ENCODE measurements at places on chromosomes 1 and 21.

- no peak for DNase-seq
Observed at GRCh38 chr1:166272155-166272554, 105.4 kb upstream of the FAM78B start.

GRCh38 chr1:209617755-209618154, 34.2 kb downstream of the CAMK1G start:
- DNase-seq, result no peak

DNA sequence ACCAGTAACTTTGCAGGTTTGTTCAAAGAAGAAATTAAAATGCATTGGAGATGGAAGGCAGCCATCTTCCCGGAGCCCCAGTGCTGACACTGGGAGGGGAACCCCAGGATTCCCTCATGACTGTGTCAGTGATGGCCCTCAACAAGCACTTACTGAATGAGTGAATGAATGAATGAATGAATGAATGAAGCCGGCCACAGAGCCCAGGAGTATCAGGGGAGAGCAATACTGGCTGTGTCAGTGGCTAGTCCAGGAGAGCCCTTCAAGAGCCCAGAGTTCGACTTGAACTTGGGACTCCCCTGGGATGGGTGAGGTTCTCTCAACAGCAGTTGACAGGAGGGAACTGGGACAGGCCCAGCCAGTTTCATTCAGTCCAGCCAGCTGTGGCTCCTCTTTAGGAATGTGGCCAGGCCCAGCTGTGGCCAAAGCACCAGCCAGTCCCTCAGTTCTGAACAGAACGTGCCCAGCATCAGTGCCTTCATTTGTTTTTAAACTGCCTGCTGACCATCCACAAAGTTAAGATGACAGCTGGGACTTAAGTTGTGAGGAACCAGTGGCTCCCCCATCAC, 9.2 kb upstream of the ERG start:
- no peak for DNase-seq

GRCh38 chr1:167173516-167174184, 47.0 kb upstream of the POU2F1 start:
- DNase-seq, result no peak

GRCh38 chr1:180229483-180230415, at the start of gene LHX4:
Gene LHX4 (plus strand): TSS chr1:180230264. CDS start chr1:180230530, 266 bp downstream.
- no peak for DNase-seq

DNA sequence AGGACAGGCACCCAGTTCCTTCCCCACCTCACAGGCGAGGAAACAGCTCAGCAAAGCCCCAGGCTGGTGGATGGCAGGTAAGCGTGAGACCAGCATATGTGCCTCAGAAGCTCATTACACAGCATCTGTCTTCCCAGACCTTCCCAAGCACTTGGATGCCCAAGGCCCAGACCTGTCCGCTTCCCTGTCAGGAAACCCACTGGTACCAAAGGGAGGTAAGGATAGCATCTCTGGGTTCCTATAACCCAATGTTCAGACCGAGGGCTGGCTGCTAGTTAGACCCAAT, 3.3 kb downstream of the POFUT2 start:
- DNase-seq, result no peak

- DNase-seq, result no peak
Observed at GRCh38 chr1:115341948-115342347, 3.9 kb upstream of the NGF start.

DNA sequence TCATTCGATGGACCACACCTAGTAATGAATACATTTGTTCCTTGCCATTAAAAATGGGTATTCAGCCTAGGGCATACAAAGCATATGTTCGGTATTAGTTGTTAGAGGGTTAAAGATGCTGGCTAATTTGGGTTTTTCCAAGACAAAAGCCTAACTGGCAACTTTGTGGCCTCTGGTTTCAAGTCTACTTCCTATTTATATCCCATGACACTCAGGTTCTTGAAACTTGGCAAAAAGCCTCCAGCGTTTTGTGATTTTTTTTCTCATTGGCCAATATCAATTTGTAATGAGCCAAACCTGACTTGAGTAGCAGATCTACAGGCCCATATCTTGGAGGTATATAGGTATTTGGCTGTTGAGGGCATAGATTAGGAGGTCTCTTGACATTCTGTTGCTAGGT, 75.3 kb downstream of the C1orf21 start:
- DNase-seq, result no peak

DNA sequence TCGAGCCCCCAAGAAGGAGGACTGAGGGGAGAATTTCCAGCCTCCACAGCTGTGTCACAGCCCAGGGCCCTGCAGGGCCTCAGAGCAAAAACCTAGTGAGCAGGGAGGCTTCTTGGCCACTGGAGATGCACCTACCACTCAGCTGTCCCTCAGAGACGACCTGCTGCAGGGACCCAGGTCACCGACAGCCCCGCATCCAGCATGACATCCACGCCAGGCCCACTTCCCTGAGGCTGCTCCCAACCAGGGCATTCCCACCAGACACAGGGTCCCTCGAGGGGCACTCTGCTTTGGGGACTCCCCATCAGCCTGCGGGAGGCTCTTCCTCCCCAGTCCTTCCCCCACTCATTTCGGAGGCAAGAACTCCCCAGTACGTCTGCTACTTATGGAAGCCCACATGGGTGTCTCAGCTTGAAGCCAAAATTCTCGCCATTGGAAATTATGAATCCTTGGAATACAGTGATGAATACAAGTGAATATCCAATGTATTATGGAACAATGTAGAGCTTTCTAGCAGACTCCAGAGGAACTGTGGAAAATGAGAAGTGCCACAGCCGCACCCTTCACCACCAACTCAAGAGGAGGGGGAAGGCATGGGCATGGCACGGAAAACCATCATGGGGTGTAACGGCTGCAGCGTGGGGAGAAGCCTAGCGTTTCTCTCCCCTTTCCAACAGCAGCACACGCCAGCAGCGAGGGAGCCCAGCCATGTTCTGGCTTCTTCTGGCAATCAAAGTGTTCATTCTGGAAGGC, 6.9 kb downstream of the TFF3 start:
- no peak for DNase-seq

DNA sequence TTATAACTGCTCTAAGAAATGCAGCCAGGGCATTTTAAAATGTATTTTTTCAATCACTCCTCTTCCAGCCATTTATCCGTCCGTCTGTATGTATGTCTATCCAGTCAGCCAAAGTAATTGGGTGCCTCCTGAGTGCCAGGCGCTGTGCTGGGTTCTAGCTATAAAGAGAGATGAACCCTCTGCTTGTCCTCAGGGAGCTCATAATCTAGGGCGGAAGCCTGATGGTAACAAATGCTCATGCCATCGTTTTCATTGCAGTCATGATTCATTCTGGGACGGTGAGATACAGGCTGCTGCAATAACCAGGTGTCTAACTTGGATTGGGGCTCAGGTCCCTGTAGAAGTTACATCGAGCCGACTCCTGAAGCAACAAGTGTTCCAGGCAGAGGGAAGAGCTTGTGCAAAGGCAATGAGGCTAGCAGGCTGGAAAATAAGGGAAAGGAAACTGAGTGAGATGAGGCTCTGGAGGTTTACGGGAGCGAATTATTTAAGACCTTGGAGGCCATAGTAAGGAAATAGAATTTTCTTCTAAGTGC, 11.6 kb downstream of the IFI6 start:
- no peak for DNase-seq

DNA sequence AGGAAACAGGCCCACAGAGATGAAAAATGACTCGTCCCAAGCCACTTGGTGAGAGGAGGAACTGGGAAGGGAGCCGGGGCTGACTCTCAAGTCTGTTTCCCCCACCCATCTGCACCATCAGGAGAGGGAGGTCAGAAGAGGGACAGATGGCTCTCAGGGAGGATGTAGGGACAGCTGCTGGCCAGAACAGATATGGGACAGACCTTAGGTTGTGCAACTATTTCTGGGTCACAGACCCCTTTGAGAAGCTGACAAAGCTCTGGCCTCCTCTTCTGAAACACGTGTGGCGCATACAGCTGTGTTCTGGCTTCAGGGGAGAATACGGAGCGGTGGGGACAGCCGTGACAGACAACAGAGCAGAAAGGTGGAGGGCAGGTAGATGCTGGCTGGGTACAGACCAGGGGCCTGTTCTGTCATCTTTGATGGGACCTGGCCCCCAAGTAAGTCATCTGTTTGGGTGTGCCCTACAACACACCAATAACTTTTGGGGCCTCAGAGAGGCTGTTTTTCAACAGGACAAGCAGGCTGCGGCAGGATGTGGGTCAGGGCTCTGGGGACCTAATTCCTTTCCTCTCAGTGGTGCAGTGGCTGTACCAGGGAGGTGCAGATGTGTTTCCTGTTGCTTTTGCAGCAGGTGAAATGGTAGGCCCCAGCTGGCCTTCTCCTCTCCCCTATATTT, 7.3 kb downstream of the SH3BGRL3 start:
- DNase-seq, result no peak

- no peak for DNase-seq
Observed at GRCh38 chr1:29828526-29829447, 592.5 kb downstream of the PTPRU start.

DNA sequence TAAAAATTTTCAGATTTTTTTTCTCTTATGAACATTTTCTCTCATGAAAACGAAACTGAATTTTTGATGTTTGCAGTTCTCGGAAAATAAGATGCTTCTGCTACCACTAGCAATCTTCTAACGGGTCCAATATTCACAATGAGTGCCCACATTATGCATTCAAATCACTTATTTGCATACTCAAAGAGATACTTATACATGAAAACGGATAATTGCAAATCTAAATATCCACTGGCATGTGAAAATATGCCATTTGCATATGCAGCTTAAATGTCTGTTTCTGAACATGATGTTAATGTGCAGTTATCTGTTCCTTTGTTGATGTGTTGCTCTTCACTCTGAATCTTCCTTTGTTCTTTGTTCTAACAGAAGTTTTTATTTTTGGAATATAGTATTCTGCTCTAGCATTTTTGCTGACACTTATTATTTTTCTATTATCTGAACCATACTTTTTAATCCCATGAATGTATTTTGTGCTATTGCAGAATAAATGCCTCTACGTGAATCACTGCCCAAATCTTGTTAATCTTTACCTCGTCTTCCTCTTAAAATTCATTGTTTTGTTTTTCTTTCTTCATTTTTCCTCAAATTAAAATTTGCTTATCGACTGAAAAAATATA, 259.4 kb upstream of the BRINP3 start:
- no peak for DNase-seq

GRCh38 chr1:200258447-200259375, 151.1 kb downstream of the ZNF281 start:
- no peak for DNase-seq

GRCh38 chr1:201653883-201654282, 115.0 kb downstream of the NAV1 start:
- no peak for DNase-seq

- no peak for DNase-seq
Observed at GRCh38 chr1:168148916-168149315, 12.2 kb upstream of the GPR161 start.

GRCh38 chr1:165355139-165355976, 1.2 kb downstream of the LMX1A start:
- no peak for DNase-seq

GRCh38 chr1:8693107-8693506, 124.3 kb downstream of the RERE start:
- no peak for DNase-seq

- DNase-seq, result no peak
Observed at GRCh38 chr1:16013220-16013907, 4.5 kb downstream of the HSPB7 start.

DNA sequence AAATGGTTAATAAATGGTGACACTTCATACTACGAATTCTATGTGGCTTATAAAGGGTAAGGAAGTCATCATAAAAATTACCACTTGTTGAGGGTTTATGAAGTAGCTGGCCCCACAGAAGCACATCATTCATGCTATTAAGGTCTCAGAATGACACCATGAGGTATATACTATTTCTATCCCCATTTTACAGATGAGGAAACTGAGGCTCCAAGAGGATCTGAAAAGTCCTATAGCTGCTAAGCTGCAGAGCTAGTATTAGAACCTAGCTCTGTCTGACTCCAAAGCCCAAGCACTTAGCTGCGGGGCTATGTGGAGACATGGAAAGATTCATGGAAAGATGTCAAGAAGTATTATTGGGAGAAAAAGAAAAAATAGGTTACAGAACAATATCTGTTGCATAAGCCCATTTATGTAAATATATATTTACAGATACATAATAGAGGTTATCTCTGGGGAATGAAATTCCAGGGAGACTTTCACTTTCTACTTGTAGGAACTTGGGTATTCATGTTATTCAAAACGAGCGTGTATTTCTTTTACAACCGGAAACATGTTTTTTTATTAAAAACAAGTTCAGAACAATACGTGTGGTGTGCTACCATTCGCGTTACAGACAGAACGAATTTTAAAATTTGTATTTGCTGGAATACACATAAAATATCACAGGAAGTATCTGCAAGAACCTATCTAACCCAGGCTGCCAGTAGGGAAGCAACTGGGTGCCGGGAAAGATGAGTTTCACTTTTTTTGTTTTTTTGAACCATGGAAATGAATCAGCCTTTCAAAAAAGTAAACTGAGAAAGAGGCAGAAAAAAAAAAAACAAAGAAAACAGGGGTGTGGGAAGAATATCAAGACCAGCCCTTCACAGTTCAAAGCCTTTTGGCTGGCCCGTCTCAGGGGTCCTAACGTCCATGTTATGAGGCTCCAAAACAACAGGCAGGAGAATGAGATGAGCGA, 13.4 kb downstream of the SPOCD1 start:
- no peak for DNase-seq

DNA sequence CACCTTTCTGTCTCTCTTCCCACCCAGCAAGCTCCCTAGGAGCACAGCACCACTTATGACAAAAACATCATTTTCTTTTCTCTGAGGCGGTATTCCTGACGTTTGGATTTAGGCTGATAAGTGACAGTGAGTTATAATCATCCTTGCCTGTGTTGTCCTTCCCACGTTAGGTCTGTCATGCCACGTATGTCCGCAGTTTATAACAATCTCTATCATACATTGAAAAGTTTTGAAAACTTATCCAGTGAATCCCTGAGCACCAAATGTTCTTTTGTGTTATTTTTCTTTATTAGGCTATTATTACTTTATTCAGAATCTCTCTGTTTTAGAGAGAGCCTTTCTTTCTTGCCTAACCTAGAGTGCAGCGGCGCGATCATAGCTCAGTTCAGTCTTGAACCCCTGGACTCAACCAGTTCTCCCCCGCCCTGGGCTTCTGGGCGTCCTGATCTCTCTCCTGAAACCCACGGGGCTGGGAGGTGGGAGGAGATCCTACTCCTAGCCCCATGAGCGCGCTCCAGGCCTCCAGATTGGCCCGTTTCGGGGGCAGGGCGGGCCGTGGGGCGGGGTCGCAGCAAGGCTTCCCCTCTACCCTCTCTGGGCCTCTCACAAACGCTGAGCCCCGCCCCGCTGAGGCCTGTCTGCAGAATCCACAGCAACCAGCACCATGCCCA, at the start of gene GSTM2:
Gene GSTM2, plus strand, starts transcription at position 606 of the 671 bp plus-strand sequence. Its CDS starts 59 bp downstream, at position 665.
- DNase-seq, result peak; percentile 86

- DNase-seq, result no peak
Observed at GRCh38 chr21:25944672-25945213, 210.0 kb downstream of the GABPA start.

Data from urinary bladder (tissue), 4 donors.